ENCODE measurements at places on chromosomes 5 and 9. TPM values are rescaled to one million over a fixed set of nuclear protein-coding genes. Genes with fewer than 3 reads are reported as not detected.

The ORM2 gene
- total RNA-seq = not detected

The SHOC1 gene
- not detected for total RNA-seq

GRCh38 chr5:87121304-87122150 is 146.2 kb upstream of the RASA1 start:
- DNase-seq = no peak

GRCh38 chr5:178208540-178209227 is 4.4 kb downstream of the HNRNPAB start:
- no peak for DNase-seq

DNA sequence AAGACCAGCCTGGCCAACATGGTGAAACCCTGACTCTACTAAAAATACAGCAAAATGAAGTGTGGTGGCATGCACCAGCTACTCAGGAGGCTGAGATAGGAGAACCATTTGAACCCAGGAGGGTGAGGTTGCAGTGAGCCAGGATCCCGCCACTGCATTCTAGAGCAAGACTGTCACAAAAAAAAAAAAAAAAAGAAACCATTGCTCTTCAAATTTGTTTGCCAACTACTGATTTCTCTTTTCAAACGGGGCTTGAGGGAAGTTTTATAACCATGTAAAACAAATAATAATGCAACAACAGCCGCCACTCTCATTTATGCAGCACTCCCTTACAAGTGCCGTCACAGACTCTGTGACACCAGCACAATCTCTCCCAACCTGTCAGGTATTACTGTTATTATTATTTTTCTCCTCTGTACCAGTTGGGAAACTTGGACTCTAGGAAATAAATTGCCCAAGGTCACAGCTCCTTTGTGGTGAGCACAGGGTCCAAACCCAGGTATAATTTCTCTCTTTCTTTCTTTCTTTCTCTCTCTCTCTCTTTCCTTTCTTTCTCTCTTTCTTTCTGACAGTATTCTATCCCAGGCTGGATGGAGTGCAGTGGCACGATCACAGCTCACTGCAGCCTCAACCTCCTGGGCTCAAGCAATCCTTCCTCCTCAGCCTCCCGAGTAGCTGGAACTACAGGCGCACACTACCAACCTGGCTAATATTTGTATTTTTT is 25.4 kb downstream of the SERINC5 start:
- no peak for DNase-seq

GRCh38 chr5:68504306-68504705 is 288.8 kb downstream of the PIK3R1 start:
- DNase-seq = no peak

DNA sequence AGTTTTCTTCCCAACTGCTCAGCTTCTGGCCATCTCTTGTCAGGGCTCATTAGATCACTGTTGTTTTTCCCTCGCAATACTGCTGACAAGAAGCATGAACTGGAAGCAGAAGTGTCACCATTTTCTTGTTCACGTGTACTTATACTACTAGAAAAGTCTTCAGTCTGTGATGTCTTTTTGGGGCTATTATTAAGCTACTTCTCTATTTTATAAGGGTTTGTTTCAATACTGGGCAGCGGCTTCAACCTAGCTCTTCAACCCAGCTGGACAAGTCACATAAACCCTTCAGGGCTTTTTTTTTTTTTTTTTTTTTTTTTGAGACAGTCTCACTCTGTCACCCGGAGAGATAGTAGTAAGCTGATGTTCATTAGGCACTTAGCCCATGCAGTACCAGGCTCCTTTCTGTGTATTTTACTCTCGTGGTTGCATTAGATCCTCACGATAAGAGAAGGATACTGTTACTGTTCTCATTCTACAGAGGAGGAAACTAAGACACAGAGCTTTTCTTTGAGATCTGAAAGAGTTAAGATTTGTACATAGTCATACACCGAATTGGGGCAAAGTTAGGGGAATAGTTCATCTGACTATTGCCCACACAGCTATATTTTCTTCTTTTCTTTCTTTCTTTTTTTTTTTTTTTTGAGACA is 20.5 kb downstream of the RAPGEF1 start:
- DNase-seq = no peak

DNA sequence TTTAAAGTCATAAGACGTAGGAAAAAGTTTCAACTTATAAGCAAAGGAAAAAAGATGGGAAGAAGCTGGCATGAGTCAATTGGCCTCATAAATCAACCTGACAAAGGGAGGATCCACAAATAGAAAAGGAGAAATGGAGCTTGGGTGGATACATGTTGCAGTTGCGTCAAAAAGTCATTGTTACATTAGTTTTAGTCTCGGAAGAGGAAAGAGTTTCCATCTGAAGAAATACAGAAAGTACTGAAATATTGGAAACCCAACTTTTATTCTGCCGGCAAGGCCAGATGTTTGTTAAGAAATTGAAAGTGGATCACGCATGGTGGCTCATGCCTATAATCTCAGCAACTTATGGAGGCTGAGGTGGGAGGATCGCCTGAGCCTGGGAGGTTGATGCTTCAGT is 11.3 kb upstream of the TIMD4 start:
- no peak for DNase-seq

- DNase-seq = no peak
These were observed 256.7 kb downstream of the IRX1 start for GRCh38 chr5:3852161-3852916.

GRCh38 chr9:1058826-1059487 is 8.8 kb downstream of the DMRT2 start:
- no peak for DNase-seq

- no peak for DNase-seq
These were observed 336.6 kb downstream of the CWC27 start for GRCh38 chr5:65105301-65105700.
